AG10803 (cell line): ENCODE measurements at places on chromosomes 2 and 18.

- no peak for DNase-seq
These were observed 29.0 kb upstream of the TNS1 start for GRCh38 chr2:218031771-218032257.

DNA sequence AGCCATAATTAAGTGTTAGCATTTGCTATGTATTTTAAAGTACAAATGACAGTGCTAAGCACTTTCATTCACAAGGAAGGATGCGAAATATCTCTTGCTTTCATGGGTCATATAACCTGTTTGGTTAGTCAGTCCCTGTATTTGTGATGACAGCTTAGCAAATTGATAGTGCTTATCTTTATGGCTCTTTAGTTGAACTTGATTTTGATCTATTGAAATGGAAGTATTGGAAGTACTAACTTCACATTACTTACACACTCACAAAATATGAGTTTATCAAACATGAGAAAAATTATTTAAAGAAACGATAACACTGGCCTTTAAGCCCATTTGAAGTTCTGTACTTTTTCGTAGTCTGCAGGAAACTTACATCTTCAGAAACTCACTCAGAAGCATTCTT, 97.4 kb upstream of the NEUROD1 start:
- DNase-seq, result no peak

GRCh38 chr2:187301706-187302105, 146.3 kb downstream of the CALCRL start:
- no peak for DNase-seq

GRCh38 chr2:146267093-146267492, 1577.7 kb upstream of the ACVR2A start:
- peak; percentile 11 for DNase-seq

GRCh38 chr2:100137318-100137717, 5.1 kb downstream of the AFF3 start:
- no peak for DNase-seq

- DNase-seq, result no peak
These were observed 17.4 kb upstream of the SNORC start for GRCh38 chr2:232852676-232853075.
